ENCODE measurements at places on chromosomes 16 and 17. TPM values are rescaled to one million over a fixed set of nuclear protein-coding genes. Genes with fewer than 3 reads are reported as not detected.

- DNase-seq = no peak
- peaks cover 56% of the 10 kb centered on the region for H3K36me3 ChIP-seq
- H3K27me3 ChIP-seq = no peaks in the 10 kb centered on the region
- H3K4me1 ChIP-seq = peaks cover 16% of the 10 kb centered on the region
- H3K4me3 ChIP-seq = no peak overlapping the region
- H3K27ac ChIP-seq = no peak overlapping the region
Observed at GRCh38 chr16:85796152-85796551, 3.2 kb downstream of the EMC8 start.

- no peak for DNase-seq
- H3K4me3 ChIP-seq = no peak overlapping the region
- H3K36me3 ChIP-seq = no peaks in the 10 kb centered on the region
- no peaks in the 10 kb centered on the region for H3K27me3 ChIP-seq
- H3K27ac ChIP-seq = no peak overlapping the region
Observed at GRCh38 chr17:3531266-3532101, 26.1 kb downstream of the TRPV3 start.

DNA sequence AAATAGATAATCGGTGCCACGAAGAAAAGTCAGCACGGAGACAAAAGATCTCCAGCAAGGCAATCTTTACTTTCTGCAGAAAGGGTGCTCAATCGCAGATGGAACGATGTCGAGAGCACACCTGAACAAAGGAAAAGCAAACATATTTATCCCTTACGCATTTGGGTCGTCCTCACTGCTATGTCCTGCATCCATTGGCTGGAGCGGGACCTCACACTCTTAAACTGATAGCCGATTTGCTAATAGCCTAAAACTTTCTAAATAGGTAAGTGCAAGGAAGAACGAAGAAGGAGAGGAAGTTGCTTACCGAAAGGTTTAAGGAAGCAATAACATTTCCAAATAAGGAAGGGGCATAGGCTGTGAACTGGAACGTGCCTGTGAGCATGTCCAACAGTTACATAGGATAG lies 1.2 kb upstream of the AKAP10 start:
- peak overlapping the region; percentile 97 for H3K27ac ChIP-seq
- DNase-seq = no peak
- H3K4me3 ChIP-seq = peak overlapping the region; percentile 88
- H3K4me1 ChIP-seq = peaks cover 23% of the 10 kb centered on the region
- no peaks in the 10 kb centered on the region for H3K36me3 ChIP-seq
- H3K27me3 ChIP-seq = no peaks in the 10 kb centered on the region

- DNase-seq = no peak
- H3K27ac ChIP-seq = no peak overlapping the region
- H3K4me3 ChIP-seq = no peak overlapping the region
- H3K27me3 ChIP-seq = no peaks in the 10 kb centered on the region
- H3K4me1 ChIP-seq = no peaks in the 10 kb centered on the region
Observed at GRCh38 chr16:27786923-27787625, 237.1 kb downstream of the KATNIP start.

- H3K4me3 ChIP-seq = peak overlapping the region; percentile 45
- peak; percentile 92 for DNase-seq
- H3K36me3 ChIP-seq = no peaks in the 10 kb centered on the region
- peaks cover 27% of the 10 kb centered on the region for H3K27me3 ChIP-seq
Observed at GRCh38 chr17:76540381-76541300, 797 bp downstream of the PRCD start.

DNA sequence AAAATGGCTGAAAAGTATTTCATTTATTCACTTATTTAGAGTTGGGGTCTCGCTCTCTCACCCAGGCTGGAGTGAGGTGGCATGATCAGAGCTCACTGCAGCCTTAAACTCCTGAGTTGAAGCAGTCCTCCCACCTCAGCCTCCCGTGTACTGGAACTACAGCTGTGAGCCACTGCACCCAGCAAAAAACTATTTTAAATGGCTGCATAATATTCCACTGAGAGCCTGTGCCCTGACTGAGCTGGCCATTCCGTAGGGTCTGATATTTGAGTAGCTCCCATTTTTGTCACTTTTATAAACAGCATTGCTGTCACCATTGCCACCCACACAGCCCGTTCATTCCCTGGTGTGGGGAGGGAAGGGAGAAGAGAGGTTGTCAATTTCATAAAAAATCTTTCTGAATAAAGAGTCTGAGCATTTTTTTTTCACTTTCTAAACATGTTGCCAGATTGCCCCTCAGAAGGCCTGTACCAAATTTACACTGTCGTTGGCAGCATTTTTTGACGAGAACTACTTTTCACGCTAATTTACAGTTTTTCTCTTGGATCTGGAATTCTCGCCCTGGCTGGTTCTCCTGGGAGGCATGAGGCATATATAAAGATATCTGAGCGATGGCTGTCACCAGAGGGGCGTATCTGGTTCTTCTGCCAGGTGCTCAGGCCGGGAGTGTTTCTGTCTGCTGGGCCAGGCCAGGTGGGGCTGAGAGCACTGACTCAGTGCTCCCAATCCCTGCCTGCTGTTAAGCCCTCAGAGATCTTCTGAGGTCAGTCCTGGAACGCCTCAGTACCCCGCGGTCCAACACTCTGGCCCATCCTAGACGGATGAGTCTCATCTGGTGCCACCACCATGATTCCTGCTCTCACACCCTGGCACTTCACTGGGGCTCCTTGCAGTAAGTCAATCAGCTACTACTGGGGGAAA lies 7.2 kb upstream of the KIFC3 start:
- H3K27me3 ChIP-seq = no peaks in the 10 kb centered on the region
- no peaks in the 10 kb centered on the region for H3K36me3 ChIP-seq
- H3K4me3 ChIP-seq = no peak overlapping the region
- peak overlapping the region; percentile 82 for H3K27ac ChIP-seq

- H3K27ac ChIP-seq = peak overlapping the region; percentile 78
- peaks cover 55% of the 10 kb centered on the region for H3K4me1 ChIP-seq
- no peaks in the 10 kb centered on the region for H3K36me3 ChIP-seq
- H3K4me3 ChIP-seq = peak overlapping the region; percentile 30
- no peaks in the 10 kb centered on the region for H3K27me3 ChIP-seq
- DNase-seq = peak; percentile 68
Observed at GRCh38 chr17:19724501-19725420, 8.4 kb upstream of the SLC47A2 start.

DNA sequence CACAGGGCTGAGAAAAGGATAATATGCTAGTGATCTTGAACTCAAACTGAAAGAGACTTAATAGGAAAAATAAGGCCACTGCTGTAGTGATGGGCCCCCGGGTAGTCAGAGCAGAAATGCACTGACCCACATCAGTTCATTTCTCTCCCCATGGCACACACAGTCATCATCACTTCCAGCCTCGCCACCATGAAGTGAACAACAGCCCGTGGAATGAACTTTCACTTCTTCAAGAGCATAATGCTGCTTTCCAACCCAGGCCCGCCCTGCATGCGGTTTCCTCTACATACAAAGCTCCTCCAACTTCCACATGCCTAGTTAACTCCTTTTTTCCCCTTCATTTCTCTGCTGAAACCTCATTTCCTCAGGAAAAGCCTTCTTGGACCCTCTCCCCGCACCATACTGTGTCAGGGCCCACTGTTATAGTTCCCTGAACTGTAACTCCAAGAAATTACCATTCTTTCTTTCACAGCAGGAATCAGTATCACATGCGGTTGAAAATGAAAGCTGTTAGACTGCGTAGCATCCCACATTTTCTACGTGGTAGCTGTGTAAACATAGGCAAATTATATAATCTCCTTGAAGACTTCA lies 65.8 kb upstream of the SMIM36 start:
- H3K4me3 ChIP-seq = peak overlapping the region; percentile 20
- DNase-seq = no peak
- H3K27ac ChIP-seq = peak overlapping the region; percentile 66

- no peak overlapping the region for H3K4me3 ChIP-seq
- no peak for DNase-seq
- H3K27me3 ChIP-seq = no peaks in the 10 kb centered on the region
- peaks cover 89% of the 10 kb centered on the region for H3K4me1 ChIP-seq
- H3K27ac ChIP-seq = no peak overlapping the region
Observed at GRCh38 chr17:78771758-78772382, 10.2 kb downstream of the CYTH1 start.

DNA sequence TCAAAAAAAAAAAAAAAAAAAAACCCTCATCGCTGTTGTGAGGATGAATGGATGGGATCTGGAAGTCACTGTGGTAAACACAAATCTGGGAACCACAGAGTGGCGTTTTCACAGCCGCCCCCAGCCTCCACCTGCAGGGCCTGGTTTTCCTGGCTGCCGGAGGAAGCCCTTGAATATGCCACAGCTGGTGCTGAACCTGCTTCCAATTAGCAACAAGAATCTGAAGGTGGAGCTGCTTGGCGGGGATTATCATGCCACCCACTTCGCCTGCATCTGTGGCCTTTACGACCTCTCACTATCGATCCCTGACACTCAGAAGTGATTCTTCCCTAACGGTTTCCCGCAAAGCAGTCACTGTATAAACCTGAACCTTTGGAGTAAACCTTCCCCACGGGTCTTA lies 16.1 kb downstream of the MRM3 start:
- DNase-seq = no peak
- no peaks in the 10 kb centered on the region for H3K36me3 ChIP-seq
- peaks cover 24% of the 10 kb centered on the region for H3K4me1 ChIP-seq
- H3K27me3 ChIP-seq = no peaks in the 10 kb centered on the region
- H3K4me3 ChIP-seq = no peak overlapping the region

The C17orf78 gene
- not detected for total RNA-seq

DNA sequence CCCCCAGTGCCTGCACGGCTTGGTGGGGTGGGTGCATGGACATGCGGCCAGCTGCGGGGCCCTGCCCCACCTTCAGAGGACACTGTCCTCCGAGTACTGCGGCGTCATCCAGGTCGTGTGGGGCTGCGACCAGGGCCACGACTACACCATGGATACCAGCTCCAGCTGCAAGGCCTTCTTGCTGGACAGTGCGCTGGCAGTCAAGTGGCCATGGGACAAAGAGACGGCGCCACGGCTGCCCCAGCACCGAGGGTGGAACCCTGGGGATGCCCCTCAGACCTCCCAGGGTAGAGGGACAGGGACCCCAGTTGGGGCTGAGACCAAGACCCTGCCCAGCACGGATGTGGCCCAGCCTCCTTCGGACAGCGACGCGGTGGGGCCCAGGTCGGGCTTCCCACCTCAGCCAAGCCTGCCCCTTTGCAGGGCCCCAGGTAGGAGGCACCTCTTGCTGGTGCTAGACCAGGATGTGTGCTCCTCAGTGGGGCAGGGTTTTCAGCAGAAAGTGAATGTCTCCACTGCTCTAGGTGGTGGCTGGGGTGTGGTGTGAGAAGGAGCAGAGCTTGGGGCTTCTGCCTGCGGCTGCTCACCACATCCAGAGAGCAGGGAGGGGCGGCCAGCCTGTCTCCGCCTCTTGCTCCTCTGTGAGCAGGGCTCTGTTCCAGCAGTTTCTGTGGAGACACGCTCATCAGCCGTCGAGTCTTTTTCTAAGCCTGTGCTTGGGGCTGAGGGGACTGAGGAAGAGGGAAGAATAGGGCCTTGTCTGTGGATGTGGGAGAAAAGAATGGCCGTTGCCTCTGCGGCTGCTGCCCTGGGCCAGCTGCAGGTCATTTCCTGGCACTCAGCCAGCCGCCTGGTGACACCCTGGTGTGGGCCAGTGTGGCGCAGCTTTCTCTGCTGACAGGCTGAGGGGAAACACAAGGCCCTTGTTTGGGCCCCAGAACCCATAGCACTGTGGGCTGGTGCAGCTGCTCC lies 2.2 kb downstream of the ZNF276 start:
- peak overlapping the region; percentile 98 for H3K27ac ChIP-seq
- H3K4me1 ChIP-seq = peaks cover 49% of the 10 kb centered on the region

DNA sequence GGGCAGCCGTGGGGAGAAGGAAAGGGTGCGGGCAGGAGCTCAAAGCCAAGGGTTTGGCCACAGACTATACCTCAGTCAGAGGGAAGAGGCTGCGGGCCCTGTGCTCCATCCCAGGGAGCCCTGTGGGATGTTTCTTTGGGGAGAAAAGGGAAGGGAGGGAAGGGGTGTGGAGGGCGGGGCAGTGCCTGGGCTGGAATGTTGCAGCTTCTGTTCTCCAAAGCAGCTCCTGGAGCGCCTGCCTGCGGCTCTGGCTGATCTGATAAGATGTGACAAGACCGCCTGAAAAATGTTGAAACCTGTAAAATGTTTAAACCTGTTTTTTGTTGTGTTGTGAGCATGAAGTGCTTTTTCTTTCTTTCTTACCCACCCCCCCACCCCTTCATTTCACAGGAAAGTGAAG lies 32.8 kb downstream of the WNT3 start:
- H3K4me1 ChIP-seq = no peaks in the 10 kb centered on the region
- H3K36me3 ChIP-seq = no peaks in the 10 kb centered on the region
- H3K4me3 ChIP-seq = no peak overlapping the region
- H3K27ac ChIP-seq = no peak overlapping the region

The KRT32 gene
- not detected for total RNA-seq

GRCh38 chr17:39244600-39245570 lies 19.1 kb upstream of the STAC2 start:
- H3K27ac ChIP-seq = no peak overlapping the region
- H3K27me3 ChIP-seq = no peaks in the 10 kb centered on the region
- peak; percentile 92 for DNase-seq
- H3K4me3 ChIP-seq = no peak overlapping the region

The ZNF232 gene
- total RNA-seq = 0.58 TPM

DNA sequence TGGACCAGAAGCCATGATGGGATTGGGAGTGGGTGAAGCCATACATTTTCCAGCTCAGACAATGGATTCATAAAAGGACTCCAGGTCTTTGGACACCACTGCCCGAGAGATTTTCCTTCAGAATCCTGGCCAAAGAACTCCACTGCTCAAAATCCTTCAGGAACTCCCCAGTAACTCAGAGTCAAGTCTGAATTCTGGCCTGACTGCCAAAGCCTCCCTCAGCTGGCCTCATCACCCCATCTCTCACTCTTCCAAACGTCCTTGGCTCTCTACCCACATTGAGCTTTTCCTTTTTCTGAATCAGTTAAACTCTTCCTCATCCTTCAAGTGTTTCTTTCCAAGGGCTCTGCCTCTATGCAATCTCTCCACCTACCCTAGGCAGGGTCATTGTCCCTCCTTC lies 1.2 kb upstream of the SEPTIN1 start:
- no peak overlapping the region for H3K27ac ChIP-seq
- H3K4me1 ChIP-seq = peaks cover 22% of the 10 kb centered on the region
- DNase-seq = no peak
- H3K36me3 ChIP-seq = no peaks in the 10 kb centered on the region
- H3K4me3 ChIP-seq = no peak overlapping the region

The DVL2 gene
- 16.9 TPM for total RNA-seq

DNA sequence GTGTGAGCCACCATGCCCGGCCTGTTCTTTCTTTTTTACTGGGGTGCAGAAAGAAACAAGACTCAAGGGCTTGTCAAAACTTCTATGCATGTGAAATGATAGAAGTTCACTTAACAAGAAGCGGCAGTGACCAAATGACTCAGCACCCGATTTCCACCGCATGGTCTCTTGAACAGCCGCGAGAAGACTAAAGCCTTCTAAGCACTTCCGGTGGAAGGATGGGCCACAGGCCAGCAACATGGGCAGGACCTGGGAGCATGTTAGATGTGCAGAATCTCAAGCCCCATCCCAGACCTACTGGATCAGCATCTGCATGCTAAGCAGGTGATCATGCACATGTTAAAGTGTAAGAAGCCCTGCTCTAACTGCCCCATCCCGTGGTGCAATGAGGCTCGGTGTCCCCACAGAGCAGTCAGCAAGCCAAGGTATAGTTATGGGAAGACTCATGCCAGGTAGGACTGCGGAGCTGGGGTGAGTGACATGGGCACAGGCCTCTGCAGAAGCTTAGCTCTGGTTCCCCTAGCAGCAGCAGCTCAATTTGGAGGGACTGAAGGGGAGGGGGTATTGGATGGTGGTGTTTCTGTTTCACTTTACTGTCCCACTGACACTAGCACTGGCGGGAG lies 88.5 kb upstream of the HNF1B start:
- DNase-seq = no peak
- H3K27me3 ChIP-seq = no peaks in the 10 kb centered on the region
- H3K4me1 ChIP-seq = no peaks in the 10 kb centered on the region
- no peak overlapping the region for H3K27ac ChIP-seq

GRCh38 chr16:25108054-25108453 lies 3.5 kb upstream of the LCMT1 start:
- peak; percentile 39 for DNase-seq
- H3K36me3 ChIP-seq = no peaks in the 10 kb centered on the region
- no peak overlapping the region for H3K4me3 ChIP-seq
- peaks cover 54% of the 10 kb centered on the region for H3K4me1 ChIP-seq
- no peaks in the 10 kb centered on the region for H3K27me3 ChIP-seq
